ENCODE measurements at places on chromosomes 12 and 14. TPM values are rescaled to one million over a fixed set of nuclear protein-coding genes. Genes with fewer than 3 reads are reported as not detected.

Gene OR4M1
- total RNA-seq: not detected

Gene NTS
- total RNA-seq: not detected

Gene P2RX7
- total RNA-seq: not detected

Gene LRRC10
- total RNA-seq: not detected

Gene KCNJ8
- 1.5 TPM for total RNA-seq

Gene CMKLR1
- total RNA-seq: 0.50 TPM

Gene SLC38A4
- 0.12 TPM for total RNA-seq

Gene C12orf56
- total RNA-seq: not detected

Gene ADSS1
- 9.4 TPM for total RNA-seq

Gene BMAL2
- 0.83 TPM for total RNA-seq

Gene GPR137C
- total RNA-seq: 0.39 TPM

Gene PIK3C2G
- total RNA-seq: not detected

Gene IL26
- not detected for total RNA-seq

Gene TAS2R50
- 2.1 TPM for total RNA-seq

Gene KRT80
- total RNA-seq: 0.12 TPM

Gene PTPRO
- not detected for total RNA-seq

Gene RPGRIP1
- total RNA-seq: not detected

Gene NEMP1
- total RNA-seq: 3.5 TPM

Gene FAM181A
- not detected for total RNA-seq

Gene DNAH10
- total RNA-seq: 0.24 TPM

Gene REM2
- total RNA-seq: not detected

Gene SLC7A8
- total RNA-seq: 13.9 TPM

Gene AICDA
- not detected for total RNA-seq

Gene FGD4
- 7.1 TPM for total RNA-seq

Gene COL2A1
- not detected for total RNA-seq

Gene IL22
- not detected for total RNA-seq

Gene YBX3
- 266 TPM for total RNA-seq

Gene TCTN2
- 6.6 TPM for total RNA-seq

Gene ANKRD33
- 0.44 TPM for total RNA-seq

Gene KRT73
- not detected for total RNA-seq

Gene DLGAP5
- 2.6 TPM for total RNA-seq

Gene ACTN1
- total RNA-seq: 205 TPM

Gene CPNE6
- not detected for total RNA-seq

Gene OR6C4
- total RNA-seq: not detected

Gene FAM222A
- total RNA-seq: 0.64 TPM

Gene OR6C2
- not detected for total RNA-seq

Gene KLRG1
- 0.69 TPM for total RNA-seq

Gene TAS2R8
- total RNA-seq: not detected

Gene PLD4
- not detected for total RNA-seq

Gene STAB2
- not detected for total RNA-seq

Gene AVPR1A
- total RNA-seq: not detected

Data from cardiac ventricle fibroblast (primary cell).